Fibroblast of pulmonary artery (primary cell): ENCODE measurements at places on chromosomes 2 and 18.

- DNase-seq, result no peak
These were observed 126.3 kb downstream of the LTBP1 start for GRCh38 chr2:33073018-33073417.

GRCh38 chr2:168003876-168004275, 243.5 kb downstream of the STK39 start:
- no peak for DNase-seq

DNA sequence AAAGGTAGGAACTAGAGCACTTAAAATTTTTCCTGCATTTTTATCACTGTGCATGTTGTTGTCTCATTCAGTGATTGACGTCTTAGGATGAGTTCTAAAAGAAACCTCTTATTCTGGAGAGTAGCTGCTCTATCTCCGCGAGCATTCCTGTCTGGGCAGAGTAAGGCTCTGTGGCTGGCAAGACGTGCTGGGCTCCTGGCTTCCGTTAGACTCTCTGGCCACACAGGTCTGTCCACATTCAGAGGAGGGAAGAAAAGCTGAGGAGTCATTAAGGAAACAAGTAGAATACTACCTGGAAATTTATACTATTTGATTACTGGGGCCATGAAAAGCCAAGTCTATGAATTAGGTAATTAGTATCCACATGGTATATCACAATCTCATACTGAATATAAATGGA, 138.0 kb upstream of the DNMT3A start:
- no peak for DNase-seq

DNA sequence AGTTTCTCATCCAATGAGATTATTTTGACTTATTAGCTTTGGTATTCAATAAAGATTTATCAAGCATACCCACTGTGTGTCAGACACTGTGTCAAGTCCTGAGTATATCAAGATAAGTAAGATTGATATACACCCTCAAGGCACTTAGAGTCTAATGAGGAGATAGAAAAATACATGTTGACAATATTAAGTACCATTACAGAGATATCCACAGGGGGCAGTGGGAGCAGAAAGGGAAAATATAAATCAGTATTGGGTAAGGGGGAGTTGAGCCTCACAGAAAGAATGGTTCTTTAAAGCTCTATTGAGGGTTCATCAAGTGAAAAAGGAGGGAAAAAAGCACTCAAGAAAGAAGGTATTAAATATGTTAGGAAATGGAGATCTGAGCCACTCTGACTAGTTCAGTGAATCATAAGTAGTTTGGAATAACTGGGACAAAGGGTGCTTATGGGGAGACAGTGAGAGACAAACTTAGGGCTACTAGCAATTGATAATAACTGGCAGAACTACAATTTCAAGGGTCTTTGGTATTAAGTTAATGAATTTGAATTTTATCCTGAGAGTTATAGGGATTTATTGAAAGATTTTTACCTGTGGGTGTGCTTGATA, 45.5 kb upstream of the SLC8A1 start:
- no peak for DNase-seq

DNA sequence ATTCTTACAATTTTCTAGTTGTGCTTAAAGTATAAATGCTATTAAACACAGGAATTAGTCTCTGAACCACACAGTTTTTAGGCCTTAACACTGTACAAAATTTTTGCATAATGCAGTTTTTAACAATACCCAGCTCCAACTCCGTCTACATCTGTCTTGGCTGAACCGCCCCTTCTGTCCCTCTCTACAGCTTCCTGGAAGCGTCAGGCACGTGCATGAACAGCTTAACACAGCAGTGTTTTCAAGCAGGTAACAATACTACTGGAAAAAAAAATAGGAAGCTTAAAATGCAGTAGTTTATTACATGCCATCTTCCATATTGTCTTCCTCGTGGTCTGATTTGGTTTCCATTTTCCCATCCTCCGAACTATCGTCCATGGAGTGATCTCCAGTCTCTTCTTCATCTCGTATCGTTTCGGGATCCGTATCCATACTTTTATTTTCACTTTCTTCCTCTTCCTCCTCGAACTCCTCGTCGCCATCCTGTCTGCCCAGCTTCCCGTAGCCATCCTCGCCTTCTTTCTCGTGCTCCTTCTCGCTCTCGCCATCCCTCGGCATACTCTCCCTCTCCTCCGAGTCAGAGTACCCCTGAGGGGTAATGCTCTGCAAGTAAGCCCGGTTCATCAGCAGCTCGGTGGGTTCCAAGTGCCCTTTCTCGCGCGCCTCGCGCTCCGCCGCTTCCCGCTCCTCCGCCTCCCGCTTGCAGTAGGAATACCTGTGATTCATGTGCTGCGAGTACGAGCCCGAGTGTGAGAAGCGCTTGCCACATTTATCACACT, 130.6 kb downstream of the ZEB2 start:
- no peak for DNase-seq

GRCh38 chr18:35778850-35779627, 193.4 kb upstream of the RMP24 start:
- DNase-seq, result no peak
